ENCODE measurements at places on chromosomes 16 and 17.
A peak's percentile ranks its signal among the peaks of the same experiment; 100 is the strongest.

DNA sequence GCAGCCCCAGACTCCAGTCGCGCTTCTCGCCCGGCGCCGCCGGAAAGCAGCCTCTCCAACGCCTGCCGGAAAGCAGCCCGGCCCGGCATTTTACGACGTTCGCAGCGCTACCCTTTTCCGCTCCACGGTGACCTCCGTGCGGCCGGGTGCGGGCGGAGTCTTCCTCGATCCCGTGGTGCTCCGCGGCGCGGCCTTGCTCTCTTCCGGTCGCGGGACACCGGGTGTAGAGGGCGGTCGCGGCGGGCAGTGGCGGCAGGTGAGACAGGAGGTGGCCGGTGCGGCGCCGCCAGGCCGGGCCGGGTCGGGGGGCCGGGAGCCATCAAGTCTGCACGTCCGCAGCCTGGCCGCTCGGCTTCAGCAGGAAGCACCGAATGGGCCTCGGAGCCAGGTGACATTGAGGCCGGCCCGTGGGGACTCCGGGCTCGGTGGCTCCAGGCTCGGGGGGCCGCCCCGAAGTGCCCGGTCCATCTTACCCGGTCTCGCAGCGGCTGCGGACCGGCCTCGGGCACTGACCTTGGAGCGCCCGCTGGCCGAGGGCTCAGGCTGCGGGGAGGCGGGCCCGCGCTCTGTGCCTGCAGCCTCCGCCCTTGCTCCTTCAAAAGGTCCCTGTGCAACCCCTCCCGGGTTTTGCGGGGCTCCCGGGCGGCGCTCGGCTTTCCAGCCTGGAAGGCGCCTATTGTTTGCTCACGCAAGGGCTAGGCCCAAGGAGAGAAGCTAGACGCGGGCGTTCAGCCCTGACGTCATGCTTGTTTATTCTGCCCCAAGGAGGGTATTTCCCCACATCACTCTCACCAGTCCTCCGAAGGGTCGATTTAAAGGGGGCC is at the start of the genes COX4I1 and EMC8:
COX4I1 (plus strand) TSS at position 199 of the 824 bp plus-strand sequence. CDS start 1,511 bp downstream, outside the sequence.
EMC8 (minus strand) TSS at position 48 of the 824 bp plus-strand sequence. CDS start 249 bp downstream, outside the sequence.
- peak; percentile 60 for DNase-seq
- peaks cover 11% of the 10 kb centered on the region for H3K4me1 ChIP-seq
- H3K27ac ChIP-seq = peak within 1 kb of the TSS; percentile 62
- peak within 1 kb of the TSS; percentile 96 for H3K4me3 ChIP-seq
- peaks cover 20% of the 10 kb centered on the region for H3K36me3 ChIP-seq

- no peak overlapping the region for H3K4me3 ChIP-seq
- H3K27ac ChIP-seq = no peak overlapping the region
- no peaks in the 10 kb centered on the region for H3K4me1 ChIP-seq
Measured at GRCh38 chr16:84854759-84855158, 35.0 kb downstream of the CRISPLD2 start.

DNA sequence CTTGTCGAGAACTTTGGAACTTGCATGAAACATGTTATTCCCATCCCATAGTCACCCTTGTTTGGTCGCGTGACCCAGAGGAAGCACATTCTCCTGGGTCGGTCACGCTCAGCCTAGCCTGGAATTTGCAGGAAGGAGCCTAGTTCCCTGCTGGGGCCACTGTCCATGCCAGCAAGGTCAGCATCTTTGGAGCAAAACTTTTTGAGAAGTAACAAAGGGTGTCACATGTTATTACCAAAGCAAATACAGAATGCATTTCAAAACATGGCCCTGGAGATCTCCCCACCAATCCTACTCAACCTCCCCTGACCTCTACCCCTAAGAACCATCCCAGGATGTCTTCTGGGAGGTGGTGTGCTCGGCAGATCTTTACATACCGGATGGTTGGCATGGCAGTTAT is 26.2 kb upstream of the IRF8 start:
- H3K27ac ChIP-seq = no peak overlapping the region
- no peak for DNase-seq
- no peaks in the 10 kb centered on the region for H3K27me3 ChIP-seq
- no peak overlapping the region for H3K4me3 ChIP-seq
- H3K4me1 ChIP-seq = no peaks in the 10 kb centered on the region

DNA sequence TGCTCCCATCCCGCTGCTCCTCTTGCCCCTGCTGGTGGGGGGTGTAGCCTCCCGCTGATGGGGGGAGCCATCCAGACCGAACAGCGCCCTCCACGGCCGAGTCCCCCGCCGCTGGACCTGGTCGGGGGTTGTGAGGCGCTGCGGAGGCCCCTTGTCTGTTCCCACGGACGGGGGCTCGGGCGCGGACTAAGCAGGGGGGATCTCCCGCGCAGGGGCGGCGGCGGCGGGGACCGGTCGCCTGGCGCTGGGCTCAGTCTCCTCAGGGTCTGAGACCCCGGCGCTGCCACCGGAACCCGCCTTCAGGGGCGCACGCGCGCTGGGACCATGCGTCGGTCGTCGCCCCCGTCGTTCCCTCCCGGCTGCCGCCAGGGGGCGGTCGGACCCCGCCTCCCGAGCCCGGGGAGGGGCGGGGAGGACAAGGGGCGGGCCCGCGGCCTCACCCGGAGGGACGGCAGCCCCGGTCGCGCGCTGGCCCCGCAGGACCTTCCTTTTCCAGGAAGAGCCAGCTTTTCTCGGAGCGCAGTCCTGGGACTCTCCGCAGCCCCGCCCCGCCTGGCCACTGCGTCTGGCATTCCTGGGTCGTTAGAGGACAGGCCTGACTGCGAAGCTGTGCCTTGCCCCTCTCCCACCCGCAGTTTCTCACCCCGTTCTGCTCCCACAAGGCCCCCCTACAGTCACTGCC is 6.3 kb upstream of the IL32 start:
- peak overlapping the region; percentile 94 for H3K4me3 ChIP-seq
- peaks cover 11% of the 10 kb centered on the region for H3K4me1 ChIP-seq
- DNase-seq = peak; percentile 54
- H3K36me3 ChIP-seq = no peaks in the 10 kb centered on the region

- H3K27me3 ChIP-seq = no peaks in the 10 kb centered on the region
- H3K27ac ChIP-seq = no peak overlapping the region
- peaks cover 17% of the 10 kb centered on the region for H3K4me1 ChIP-seq
- DNase-seq = no peak
Measured at GRCh38 chr16:75455677-75456076, 8.8 kb downstream of the TMEM170A start.

DNA sequence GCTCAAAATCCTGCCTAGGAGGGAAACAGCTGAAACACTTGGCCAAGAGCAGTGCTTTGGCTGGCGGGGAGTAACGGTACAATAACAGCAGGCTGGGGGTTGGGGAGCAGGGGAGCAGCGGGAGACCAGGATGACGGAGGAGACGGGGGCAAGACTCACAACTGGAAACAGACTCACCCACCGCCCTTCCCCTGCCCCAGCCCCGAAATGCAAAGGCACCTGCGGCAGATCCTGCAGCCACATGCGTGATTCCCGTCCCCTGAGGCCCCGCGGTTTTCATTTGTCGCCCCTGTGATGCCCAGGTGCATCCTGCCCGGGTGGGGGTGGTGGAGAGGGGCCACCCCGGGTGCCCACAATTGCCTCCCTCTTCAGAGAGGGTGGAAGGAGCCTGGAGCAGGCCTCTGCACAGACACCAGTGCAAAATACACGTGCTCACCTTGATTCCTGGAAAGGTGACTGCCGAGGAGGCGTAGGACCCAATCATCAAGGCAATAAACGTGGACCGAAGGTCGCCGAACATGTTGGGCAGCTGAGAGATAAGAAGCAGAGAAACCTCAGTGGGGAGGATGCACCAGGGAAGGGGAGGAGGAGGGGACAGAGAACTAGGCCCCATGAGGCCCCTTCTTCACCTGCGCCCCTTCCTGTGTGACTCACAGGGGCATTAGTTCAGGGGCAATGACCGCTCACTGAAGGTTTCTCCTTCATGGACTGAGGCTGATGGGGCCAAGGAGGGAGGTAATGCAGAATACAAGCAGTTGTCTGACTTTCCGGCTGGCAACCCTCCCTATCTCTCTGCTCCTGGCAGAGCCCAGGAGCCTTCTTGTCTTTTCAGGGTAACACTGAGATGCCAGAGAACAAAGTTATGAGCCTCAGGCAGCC is 30.4 kb upstream of the PITPNA start:
- H3K27ac ChIP-seq = peak overlapping the region; percentile 59
- no peak for DNase-seq
- H3K4me1 ChIP-seq = peaks cover 52% of the 10 kb centered on the region
- H3K4me3 ChIP-seq = no peak overlapping the region
- no peaks in the 10 kb centered on the region for H3K27me3 ChIP-seq

- no peaks in the 10 kb centered on the region for H3K36me3 ChIP-seq
- H3K4me1 ChIP-seq = no peaks in the 10 kb centered on the region
Measured at GRCh38 chr16:66081775-66082366, 284.6 kb upstream of the CDH5 start.

DNA sequence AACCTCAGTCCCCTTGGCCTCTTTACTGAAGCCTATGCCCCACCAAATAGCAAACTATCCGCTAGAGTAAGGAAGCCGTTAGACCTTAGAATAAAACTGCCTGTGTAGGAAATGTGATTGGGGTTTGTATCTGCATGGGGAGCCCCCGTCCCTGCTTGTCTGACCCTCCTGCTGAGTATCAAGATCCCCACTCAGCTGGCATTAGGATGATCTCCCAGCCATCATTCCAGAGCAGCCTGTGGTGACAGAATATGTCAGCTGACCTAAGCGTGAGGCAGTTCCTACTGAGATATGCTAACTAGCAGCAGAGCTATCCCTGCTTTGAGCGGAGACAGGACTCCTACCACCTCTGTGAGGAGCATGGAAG is 645 bp upstream of the GFOD2 start:
- H3K27ac ChIP-seq = peak overlapping the region; percentile 87
- no peaks in the 10 kb centered on the region for H3K27me3 ChIP-seq
- peak overlapping the region; percentile 92 for H3K4me3 ChIP-seq
- no peaks in the 10 kb centered on the region for H3K36me3 ChIP-seq
- H3K4me1 ChIP-seq = peaks cover 27% of the 10 kb centered on the region
